CD4-positive, alpha-beta T cell (primary cell): ENCODE measurements at places on chromosomes 13 and 19. TPM values are rescaled to one million over a fixed set of nuclear protein-coding genes. Genes with fewer than 3 reads are reported as not detected.

CYP4F12 gene
- 0.75 TPM for total RNA-seq

ZNF98 gene
- not detected for total RNA-seq

NCCRP1 gene
- total RNA-seq: not detected

PRKCG gene
- 1.5 TPM for total RNA-seq

NCR1 gene
- total RNA-seq: not detected

LRRC63 gene
- total RNA-seq: 0.17 TPM

UPF3A gene
- total RNA-seq: 31.8 TPM

SIGLEC7 gene
- not detected for total RNA-seq

DNA sequence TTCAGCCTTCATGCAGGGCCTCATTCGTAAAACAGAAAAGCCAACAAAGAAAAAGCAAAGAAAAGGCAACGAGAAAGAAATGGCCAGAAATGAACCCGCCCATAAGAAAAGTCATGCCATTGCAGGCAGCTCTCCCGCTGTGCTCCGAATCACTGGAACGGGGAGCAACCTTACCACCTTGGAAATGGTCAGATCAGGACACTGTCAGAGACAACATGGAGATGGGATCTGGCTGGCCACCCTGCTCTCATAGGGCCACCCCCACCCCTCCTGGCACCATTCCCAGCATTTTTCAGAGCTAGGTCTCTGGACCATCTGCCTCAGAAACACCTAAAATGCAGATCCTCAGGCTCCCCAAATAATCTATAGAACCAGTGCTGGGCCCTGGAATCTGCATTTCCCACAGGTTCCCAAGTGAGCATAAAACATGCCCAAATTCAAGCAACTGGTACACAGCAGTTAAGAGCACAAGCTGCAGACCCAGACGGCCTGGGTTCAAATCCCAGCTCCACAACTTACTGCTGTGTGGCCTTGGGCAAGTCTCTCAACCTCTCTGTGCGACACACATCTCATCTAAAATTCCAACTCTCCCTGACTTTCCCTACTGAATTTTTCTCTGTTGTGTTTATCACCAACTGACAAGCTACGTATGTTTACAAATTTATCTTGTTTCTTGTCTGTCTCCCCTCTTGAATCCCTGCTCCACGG, 151.6 kb downstream of the IER2 start:
- H3K27ac ChIP-seq: no peak overlapping the region
- H3K27me3 ChIP-seq: peaks cover 17% of the 10 kb centered on the region
- DNase-seq: no peak
- no peaks in the 10 kb centered on the region for H3K36me3 ChIP-seq
- no peak overlapping the region for H3K4me3 ChIP-seq
- H3K4me1 ChIP-seq: peaks cover 5% of the 10 kb centered on the region

- H3K4me1 ChIP-seq: no peaks in the 10 kb centered on the region
- H3K4me3 ChIP-seq: no peak overlapping the region
- H3K27ac ChIP-seq: no peak overlapping the region
- no peaks in the 10 kb centered on the region for H3K27me3 ChIP-seq
Observed at GRCh38 chr13:65034266-65034665, 2195.9 kb downstream of the PCDH9 start.

DNA sequence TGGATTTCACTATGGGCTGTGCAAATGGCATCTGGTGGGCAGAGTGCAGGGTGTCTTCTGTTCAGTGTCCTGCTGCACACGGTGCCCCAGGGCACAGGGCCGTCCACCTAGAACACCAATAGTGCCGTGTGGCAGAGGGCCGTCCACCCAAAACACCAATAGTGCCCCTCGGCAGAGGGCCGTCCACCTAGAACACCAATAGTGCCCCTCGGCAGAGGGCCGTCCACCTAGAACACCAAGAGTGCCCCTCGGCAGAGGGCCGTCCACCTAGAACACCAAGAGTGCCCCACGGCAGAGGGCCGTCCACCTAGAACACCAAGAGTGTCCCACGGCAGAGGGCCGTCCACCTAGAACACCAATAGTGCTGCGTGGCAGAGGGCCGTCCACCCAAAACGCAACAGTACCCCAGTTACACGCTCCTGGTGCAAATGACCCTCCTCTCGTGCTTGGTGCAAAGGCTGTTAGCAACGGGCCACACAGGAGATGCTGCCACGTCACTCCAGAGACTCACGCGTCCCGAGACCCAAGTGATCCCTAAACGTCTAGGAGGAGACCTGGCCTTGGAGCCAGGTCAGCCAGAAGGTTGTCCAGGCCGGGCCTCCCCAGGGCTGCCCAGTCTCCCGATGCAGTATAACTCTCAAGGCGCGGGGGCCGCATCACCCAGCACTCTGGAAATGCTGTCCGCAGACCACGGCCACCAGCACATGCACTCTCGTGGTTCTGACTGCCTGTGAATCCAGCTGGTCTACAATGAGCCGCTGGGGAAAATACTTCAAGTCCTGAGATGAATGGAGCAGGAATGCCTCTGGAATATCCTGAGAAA, 51.5 kb downstream of the RASA3 start:
- no peak for DNase-seq
- H3K27ac ChIP-seq: no peak overlapping the region
- no peak overlapping the region for H3K4me3 ChIP-seq
- H3K4me1 ChIP-seq: peaks cover 62% of the 10 kb centered on the region

DNA sequence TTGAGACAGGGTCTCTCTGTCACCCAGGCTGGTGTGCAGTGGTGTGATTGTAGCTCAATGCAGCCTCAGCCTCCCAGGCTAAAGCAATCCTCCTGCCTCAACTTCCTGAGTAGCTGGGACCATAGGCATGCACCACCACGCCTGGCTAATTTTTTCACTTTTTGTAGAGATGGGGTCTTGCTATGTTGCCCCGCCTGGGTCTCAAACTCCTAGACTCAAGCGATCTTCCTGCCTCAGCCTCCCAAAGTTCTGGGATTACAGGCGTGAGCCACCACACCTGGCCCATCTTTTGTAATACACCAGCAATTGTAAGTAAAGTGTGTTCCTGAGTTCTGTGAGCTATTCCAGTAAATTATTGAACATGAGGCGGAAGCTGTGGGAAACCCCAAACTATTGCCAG, 6.7 kb downstream of the PLA2G4C start:
- H3K4me3 ChIP-seq: no peak overlapping the region
- H3K27ac ChIP-seq: no peak overlapping the region
- no peaks in the 10 kb centered on the region for H3K27me3 ChIP-seq

GRCh38 chr19:58511353-58512208, at the start of gene SLC27A5:
Gene SLC27A5, minus strand, starts transcription at chr19:58511992. Its CDS starts 37 bp downstream, at chr19:58511955.
- H3K36me3 ChIP-seq: peaks cover 12% of the 10 kb centered on the region
- H3K27me3 ChIP-seq: no peaks in the 10 kb centered on the region
- peaks cover 26% of the 10 kb centered on the region for H3K4me1 ChIP-seq
- no peak within 1 kb of the TSS for H3K27ac ChIP-seq
- no peak for DNase-seq

DNA sequence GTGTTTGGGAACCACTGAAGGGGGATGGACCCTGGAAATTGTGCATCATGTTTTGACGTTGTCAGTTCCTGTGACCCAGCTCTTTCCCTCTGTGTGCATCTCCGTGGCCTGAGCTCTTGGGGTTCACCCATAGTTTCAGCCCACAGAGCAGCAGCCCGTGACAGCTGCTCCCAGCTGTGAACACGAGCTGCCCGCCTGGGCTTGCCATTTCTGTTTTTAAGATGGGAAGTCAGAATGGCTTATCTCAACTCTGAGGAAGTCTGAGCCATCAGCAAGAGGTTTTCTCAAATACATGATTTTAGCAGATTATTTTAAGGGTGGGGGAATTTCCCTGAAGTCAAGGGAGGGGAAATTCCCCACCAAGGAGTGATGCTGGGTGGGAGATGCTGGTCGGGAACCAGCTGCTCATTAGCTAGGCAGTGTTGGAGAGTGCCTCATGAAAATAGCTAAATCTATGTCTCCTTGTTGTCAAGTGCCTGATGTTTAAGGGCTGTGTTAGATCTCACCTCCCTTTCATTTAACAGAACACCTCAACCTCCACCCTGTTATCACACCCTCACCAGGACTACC, 34.8 kb upstream of the C1QTNF9 start:
- H3K4me3 ChIP-seq: no peak overlapping the region
- peak; percentile 71 for DNase-seq
- H3K36me3 ChIP-seq: peaks cover 16% of the 10 kb centered on the region
- peaks cover 86% of the 10 kb centered on the region for H3K4me1 ChIP-seq

DNA sequence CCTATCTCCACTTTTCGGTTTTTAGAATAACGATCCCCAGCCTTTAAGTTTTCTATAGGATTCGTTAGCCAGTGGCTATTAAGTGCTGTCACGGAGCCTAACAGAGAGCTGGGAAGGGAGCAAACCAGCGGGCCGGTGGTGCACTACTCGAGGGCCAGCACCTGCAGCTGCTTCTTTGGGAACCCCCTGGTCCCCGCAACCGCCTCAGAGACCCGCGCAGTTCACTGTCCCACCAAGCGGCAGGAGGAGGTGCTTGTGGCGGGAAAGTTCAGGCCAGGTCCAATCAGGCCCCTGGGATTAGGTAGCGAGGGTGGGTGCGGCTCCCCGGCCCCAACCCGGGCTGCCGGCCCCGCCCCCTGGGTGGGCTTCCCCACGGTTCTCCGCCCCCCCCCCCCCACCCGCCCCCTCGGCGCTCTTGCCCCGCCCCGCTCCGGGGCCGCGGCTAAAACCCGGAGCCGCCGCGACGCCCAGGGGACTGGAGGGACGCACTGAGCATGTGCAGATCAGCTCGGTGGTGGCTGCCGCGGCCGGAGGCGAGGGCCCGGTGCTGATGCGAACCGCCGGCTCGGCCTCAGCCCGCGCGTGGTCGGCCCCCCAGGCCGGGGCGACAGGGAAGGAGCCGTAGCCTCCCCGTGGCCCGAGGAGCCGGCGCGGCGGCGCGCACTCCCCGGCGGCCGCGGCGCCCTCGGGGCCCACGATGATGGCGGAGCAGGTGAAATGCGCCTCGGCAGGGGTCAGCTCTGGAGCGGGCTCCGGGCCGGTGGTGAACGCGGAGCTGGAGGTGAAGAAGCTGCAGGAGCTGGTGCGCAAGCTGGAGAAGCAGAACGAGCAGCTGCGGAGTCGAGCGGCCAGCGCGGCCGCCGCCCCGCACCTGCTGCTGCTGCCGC, at the start of gene SLAIN1:
TSS of gene SLAIN1 (plus strand) at position 471 of the 887 bp plus-strand sequence. CDS start at position 698, 227 bp downstream.
- peaks cover 15% of the 10 kb centered on the region for H3K4me1 ChIP-seq
- H3K36me3 ChIP-seq: no peaks in the 10 kb centered on the region
- H3K27me3 ChIP-seq: no peaks in the 10 kb centered on the region
- H3K4me3 ChIP-seq: peak within 1 kb of the TSS; percentile 78
- peak; percentile 93 for DNase-seq

- no peak overlapping the region for H3K27ac ChIP-seq
- no peak overlapping the region for H3K4me3 ChIP-seq
Observed at GRCh38 chr13:91045351-91046034, 302.0 kb upstream of the MIR17HG start.

DNA sequence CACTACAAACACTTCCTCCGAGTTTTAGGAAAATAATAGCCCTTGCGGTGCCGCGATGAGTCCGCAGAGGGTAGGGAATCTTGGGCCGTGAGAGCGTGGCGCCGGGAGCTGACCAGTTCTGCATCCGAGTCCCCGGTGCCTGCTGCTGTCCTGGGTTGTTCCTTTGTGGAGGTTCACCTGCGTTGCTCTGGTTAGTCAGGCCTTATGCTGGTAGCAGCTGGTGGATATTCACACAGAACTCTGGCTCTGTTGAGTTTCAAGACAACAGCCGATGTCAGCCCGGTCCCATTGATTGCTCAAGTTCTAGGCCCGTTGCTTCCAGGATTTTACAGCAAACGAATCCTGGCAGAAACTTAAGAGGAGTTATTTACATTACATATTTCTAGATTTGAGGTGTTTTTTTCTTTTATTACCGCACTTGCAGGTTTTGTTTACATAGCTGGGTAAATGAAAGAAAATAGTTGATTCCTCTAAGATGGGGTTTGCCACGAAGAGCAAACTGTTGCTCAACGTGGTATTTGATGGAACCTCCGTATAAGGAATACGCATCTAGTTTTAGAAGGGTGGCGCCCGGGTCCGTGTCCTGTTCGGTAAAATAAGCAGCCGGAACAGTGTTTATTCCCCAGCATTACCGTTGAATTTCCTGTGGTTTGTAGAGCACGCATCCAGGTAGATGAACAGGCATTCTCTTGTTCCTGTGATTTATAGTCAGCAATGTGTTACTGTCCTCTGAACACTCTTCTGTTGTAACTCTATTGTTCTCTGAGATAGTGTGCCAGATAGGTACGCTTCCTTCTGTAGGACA, 1.3 kb downstream of the CLDN10 start:
- no peaks in the 10 kb centered on the region for H3K36me3 ChIP-seq
- no peak overlapping the region for H3K27ac ChIP-seq
- no peak overlapping the region for H3K4me3 ChIP-seq
- H3K4me1 ChIP-seq: peaks cover 12% of the 10 kb centered on the region
- H3K27me3 ChIP-seq: peaks cover 27% of the 10 kb centered on the region
- no peak for DNase-seq

GRCh38 chr13:28097503-28097902, 2.9 kb downstream of the FLT3 start:
- peaks cover 13% of the 10 kb centered on the region for H3K4me1 ChIP-seq
- H3K4me3 ChIP-seq: no peak overlapping the region
- H3K27me3 ChIP-seq: peaks cover 47% of the 10 kb centered on the region
- H3K27ac ChIP-seq: no peak overlapping the region

DNA sequence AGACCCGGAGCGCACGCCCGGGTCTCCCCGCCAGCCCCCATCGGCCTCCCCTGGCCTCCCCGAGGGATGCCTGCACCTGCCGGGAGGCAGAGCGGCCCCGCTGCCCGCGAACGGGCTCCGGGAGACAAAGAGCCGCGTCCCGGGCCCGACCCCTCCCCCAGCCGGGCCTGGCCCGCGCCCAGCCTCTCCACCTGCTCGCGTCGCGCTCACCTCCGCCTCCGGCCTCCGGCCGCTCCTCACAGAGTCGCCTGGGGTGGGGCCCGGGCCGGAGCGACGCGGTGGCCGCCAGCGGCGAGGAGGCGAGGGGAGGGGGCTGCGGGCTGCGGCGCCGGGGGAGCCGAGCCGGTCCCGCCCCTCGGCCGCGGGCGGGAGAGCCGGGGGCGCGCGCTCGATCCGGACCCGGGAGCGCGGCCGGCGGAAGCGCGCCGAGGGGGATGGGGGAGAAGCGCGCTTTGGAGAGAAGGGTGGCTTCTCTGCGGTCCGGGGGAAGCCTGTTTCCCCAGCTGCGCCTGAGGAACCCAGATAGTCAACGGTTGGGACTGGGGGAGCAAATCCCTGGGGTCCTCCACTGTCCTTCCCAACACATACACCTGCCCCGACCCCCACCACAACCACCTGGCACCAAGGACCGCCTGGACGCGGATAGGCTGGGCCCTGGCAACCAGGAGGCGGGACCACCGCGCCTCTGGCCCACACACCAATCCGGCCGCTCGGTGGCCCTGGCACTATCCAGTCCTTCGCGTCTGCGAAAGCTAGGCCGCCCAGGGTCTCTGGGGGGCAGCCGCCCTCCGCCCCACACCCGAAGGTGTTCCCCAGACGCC, at the start of gene PRR36:
TSS of gene PRR36 (minus strand) at position 315 of the 821 bp plus-strand sequence. CDS start 701 bp downstream, outside the sequence.
- H3K27ac ChIP-seq: no peak within 1 kb of the TSS
- H3K4me1 ChIP-seq: peaks cover 49% of the 10 kb centered on the region
- peak; percentile 36 for DNase-seq
- no peaks in the 10 kb centered on the region for H3K36me3 ChIP-seq
- peaks cover 27% of the 10 kb centered on the region for H3K27me3 ChIP-seq
